ENCODE measurements at places on chromosomes 4 and X.

DNA sequence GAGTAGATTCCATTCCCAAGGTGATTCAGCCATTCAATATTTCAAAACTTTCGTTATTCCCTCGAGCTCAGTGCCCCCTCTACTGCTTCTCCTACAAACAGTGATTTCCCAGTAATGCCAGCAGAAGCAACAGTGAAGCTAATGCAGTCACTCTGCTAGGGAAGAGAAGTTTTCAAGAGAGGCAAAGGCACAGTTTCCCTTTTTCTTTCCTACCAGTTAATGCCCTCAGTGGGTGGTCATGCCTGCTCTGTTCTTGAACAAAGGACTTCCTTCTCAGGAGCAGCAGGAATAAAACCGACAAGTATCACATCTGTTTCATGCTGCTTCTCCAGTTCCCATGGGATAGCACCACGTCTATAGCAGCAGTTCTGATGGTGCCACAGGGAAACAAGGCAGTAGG lies 317.2 kb downstream of the TENM3 start:
- no peak for DNase-seq

GRCh38 chr4:89253311-89253710 lies 54.3 kb downstream of the GPRIN3 start:
- no peak for DNase-seq

- DNase-seq: no peak
Observed at GRCh38 chrX:42524379-42524778, 253.6 kb downstream of the PPP1R2C start.

GRCh38 chrX:118508635-118509034 lies 13.0 kb downstream of the DOCK11 start:
- no peak for DNase-seq

Measured in stimulated activated CD4-positive, alpha-beta T cell treated with anti-CD3 and anti-CD28 coated beads, Interleukin-2, amount 100 ng/mL, for 4 hours (primary cell).